ENCODE measurements at places on chromosomes 3 and 15.

GRCh38 chr15:63892794-63893441, 59.2 kb upstream of the HERC1 start:
- peak; percentile 57 for DNase-seq

DNA sequence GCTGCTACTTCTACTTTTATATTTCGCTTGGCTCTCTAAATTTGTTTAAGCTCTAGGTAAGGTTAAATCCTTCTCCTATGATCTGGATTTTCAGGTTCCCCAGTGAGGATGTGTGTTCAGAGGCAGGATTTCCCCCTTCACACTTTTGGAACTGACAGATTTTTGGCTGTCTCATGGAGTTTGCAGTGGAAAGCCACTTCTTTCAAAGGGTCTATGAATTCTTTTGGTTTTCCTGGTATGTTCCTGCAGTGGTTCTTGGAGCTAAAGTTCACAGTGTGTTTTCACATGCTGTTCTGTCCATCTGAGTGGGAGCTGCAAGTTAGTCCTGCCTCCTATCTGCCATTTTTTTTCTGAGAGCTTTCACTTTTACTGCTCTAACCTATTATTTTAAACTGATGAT, 21.6 kb upstream of the TIGIT start:
- no peak for DNase-seq

GRCh38 chr3:43260412-43260811, 25.9 kb upstream of the SNRK start:
- DNase-seq = no peak

- DNase-seq = no peak
Observed at GRCh38 chr15:64909546-64909945, 2.2 kb upstream of the ANKDD1A start.

GRCh38 chr3:13637311-13637891, 88.5 kb downstream of the FBLN2 start:
- no peak for DNase-seq

DNA sequence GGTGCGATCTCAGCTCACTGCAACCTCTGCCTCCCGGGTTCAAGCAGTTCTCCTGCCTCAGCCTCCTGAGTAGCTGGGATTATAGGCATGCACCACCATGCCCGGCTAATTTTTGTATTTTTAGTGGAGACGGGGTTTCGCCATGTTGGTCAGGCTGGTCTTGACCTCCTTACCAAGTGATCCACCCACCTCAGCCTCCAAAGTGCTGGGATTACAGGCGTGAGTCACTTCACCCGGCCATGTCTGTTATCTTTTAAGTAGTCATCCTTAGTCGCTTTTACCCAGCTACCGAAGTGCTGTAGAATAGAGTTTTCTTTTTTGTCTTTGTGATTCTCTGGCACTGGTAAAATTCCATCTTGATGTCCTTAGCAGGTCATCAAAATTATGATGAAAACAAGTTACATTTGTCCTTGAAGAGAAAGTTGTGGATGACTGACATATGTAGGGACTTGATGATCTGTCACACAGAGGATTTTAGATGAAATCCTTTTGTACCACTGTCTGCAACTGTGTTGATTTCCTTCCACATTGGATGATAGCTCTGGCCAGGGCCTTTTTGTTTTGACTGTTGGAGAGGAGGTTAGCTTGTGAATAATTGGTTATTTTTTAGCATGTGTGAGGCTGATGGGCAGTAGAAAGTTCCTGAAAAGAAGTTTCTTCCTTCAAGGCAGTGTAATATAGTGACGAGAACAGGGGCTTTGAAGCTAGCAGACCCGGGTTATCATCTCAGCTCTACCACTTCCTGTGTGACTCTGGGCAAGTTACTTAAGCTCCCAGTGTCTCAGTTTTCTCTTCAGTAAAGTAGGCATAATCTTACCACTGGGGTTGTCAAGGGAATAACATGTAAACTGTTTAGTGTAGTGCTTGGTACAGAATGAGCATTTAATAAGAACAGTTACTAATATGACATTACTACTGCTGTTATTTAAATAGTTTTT, 18.8 kb downstream of the ATG7 start:
- no peak for DNase-seq

DNA sequence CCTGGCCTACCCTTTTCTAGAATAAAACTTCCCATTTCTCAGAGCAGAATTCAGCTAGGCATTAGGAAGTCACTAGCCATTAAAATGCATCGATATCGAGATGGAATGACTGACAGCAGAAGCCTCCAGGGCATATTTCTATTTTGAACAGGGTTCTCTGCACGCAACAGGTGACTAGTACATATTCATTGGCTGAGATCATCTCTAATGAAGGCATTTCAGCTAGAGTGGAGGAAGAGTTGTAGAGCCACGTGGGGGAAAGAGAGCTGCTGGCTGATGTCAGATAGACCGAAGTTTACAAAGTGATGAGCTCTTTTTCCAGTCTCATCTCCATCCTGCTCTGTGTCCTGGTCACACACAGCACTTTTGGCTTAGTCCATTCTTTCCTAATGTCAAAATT, 7.5 kb downstream of the TMEM40 start:
- no peak for DNase-seq

DNA sequence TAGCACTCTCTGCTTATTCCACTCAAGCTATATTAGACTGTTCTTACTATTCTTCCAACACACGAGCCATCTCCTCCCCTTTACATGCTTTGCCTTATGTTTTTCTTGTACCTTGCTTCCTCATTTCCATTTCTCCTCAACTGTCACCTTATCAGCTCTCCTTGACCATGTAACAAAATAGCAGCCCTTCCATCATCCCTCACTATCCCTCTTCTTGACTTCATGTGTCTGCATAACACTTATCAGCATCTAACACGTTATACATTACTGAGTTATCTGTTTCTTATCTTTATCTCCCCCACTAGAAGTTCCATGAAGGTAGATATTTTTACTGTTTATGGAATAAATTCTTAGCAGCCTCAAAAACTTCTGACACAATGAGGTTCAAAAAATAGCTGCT, 45.3 kb downstream of the TRPM7 start:
- DNase-seq = no peak

- DNase-seq = no peak
Observed at GRCh38 chr3:150292891-150293290, 115.2 kb upstream of the TSC22D2 start.

- DNase-seq = peak; percentile 17
Observed at GRCh38 chr3:126343649-126344035, 13.6 kb downstream of the KLF15 start.

DNA sequence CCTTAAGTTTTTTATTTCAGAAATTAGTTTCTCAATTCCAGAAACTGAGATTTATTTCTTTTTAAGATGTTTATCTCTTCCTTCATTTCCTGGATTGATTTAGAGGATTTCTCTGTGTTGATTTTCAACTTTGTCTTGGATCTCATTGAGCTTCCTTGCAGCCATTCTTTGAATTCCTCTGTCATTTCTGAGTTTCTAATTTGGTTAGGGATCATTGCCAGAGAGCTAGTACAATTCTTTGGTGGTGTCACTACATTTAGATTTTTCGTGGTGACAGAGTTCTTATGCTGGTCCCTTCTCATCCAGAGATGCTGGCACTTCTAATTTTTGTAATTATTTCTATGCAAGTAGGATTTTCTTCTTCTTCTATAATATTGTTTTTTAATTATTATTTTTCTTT, 691.1 kb upstream of the NAALADL2 start:
- DNase-seq = no peak

DNA sequence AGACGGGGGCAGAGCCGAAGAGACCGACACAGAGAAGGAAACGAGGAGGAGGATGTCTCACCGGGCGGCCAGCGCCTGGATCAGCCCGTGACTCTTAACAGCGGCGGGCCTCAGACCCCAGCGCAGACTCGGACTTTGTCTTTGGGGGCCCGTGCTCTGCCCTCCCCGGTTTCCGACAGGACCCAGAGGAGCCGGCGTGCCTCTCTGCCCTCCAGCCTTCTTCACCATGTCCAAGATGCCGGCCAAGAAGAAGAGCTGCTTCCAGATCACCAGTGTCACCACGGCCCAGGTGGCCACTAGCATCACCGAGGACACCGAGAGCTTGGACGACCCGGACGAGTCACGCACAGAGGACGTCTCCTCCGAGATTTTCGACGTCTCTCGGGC, 1.0 kb downstream of the TSC22D2 start:
- no peak for DNase-seq

DNA sequence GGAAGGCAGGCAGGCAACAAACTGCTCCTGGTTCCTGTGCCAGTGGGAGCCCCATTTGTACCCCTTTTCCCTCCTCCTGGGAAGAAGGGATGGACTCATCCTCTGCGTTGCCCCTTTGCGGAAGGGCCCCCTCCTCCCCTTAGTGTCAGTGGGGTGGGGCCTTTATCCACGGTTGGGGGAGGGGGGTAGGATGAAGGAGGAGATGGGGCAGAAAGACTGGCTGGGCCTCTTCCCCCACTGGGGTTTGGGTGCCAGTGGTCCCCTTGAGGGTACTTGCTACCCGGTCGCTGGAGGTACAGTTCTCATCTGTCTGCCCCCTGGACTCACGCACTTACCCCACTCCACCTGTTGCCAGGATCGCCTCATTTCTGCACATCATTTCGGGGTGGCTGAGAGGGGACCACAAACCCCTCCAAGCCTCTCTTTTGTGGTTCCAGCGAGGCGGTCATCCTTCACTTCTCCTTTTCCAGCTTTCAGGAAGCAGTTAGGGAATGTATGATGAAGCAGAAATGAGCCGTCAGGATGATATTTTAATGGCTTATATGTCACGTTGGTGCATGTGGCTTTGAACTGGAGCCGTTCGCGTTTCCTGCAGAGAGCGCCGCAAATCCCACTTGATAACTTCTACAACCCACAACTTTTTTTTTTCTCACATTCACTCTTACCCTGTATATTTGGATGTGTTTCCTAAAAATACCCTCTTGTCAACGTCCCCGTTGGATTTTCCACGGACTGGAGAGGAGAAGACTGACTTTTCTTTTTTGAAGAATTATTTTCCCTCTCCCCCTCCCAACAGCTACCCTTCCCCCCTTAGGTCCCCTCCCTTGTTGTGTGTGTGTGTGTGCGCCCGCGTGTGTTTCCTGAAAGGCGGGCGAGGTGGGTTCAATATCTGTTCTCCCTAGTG, at the start of gene ZIC4:
TSS of gene ZIC4 (minus strand) at position 516 of the 904 bp plus-strand sequence. CDS start 3,746 bp downstream, outside the sequence.
- DNase-seq = no peak

- no peak for DNase-seq
Observed at GRCh38 chr3:128411574-128412064, 55.1 kb downstream of the DNAJB8 start.

- no peak for DNase-seq
Observed at GRCh38 chr15:77548589-77549557, 83.8 kb downstream of the LINGO1 start.

DNA sequence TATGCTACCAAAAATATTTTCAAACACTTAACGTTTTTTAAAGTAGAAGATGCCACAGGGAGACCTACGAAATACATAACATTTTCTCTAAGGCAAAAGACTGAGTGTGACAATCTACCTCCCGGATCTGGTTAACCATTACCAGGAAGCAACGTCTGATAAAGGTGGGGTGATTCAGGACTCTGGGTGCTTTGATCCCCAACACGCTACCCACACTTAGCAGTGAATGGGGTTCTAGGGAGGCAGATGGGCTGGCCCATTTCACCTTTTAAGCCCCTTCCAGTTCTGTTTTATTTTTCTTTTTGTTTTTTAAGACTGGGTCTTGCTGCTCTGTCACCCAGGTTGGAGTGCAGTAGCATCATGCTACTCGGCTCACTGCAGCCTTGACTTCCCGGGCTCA, 39.5 kb downstream of the EIF4E3 start:
- no peak for DNase-seq

DNA sequence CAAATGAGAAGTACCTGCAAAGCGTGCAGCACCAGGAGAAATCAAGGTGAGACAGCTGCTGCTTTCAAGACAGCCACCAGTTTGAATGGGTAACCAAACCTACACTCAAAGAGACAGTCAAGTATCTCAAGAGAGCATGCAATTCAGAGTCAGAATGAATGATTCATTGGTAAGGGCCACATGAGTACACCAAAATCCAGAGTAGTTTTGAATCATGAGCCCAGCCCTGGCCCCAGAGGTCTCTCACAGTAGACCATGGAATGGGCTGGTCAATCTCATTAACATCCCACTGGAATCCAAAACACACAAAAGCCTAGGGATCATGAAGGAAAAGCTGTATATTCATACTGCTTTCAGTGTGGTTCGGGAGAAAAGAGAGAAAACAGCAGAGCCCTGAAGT, 242.8 kb downstream of the TBL1XR1 start:
- DNase-seq = no peak

DNA sequence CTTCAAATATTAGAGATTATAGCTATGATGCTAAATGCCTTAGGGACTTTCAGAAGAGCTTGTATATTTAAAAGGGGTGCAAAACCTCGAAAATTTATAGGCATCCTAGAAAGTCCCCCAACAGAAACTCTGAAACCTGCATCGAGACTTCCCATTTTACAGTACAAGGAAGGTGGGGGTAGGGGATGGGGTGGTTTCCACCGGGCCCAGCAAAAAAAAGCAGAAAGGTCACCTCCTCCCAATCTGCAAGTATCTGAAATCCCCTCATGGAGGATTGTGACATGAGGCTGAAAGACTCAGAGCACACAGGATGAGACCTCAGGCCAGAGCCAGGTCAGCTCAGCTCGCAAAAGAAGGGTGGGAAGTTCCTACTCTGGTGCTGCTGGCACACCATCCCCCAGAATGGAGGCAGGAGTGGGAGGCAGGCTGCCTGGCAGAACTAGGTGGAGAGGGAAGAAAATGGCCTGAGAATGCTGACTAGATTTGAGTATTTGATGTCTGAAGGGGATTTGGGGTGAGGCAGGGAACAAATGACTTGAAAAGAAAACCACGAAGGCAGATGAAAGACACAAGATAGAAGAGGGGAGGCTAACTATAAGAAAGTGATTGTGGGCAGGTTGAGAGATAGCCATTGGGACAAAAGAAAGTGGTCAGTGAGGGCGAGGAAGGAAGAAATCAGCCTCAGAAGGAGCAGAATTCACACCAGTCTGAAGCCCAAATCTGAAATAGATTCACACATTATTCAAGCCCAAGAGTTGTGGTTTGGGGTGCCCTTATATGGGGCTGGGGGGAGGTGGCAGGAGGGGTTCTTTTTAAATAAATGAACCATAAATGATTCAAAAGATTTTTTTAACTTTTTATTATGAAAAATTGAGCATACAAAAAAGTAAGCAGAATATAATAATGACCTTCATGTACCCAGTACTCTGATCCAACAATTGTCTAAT, 22.5 kb upstream of the TSC22D2 start:
- no peak for DNase-seq

GRCh38 chr3:50395070-50395860, 35.9 kb upstream of the TMEM115 start:
- no peak for DNase-seq

DNA sequence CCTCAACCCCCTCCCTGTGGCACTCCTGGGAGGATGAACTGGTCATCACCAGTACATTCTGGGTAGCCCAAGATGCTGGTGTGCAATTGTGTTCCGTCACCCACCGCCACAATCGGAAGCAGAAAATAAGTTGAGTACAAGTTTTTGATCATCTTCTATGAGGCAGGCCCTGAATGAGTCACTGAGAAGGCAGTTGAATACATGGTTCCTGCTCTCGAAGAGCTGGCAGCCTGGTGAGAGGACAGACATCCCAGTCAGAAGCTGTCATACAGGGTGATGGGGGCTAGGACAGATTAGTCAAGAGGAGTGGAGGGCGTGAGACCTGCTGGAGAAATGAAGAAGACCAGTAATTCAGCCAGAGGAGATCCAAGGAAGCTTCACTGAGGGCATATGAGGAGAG, 6.2 kb downstream of the CEMIP start:
- DNase-seq = no peak

Measured in activated CD4-positive, CD25-positive, alpha-beta regulatory T cell treated with anti-CD3 and anti-CD28 coated beads, Interleukin-2, amount 50 U/mL, for 72 hours (primary cell).